ENCODE measurements at places on chromosomes 4 and X.

GRCh38 chr4:82358847-82359246, 14.9 kb downstream of the HNRNPD start:
- no peak for DNase-seq

DNA sequence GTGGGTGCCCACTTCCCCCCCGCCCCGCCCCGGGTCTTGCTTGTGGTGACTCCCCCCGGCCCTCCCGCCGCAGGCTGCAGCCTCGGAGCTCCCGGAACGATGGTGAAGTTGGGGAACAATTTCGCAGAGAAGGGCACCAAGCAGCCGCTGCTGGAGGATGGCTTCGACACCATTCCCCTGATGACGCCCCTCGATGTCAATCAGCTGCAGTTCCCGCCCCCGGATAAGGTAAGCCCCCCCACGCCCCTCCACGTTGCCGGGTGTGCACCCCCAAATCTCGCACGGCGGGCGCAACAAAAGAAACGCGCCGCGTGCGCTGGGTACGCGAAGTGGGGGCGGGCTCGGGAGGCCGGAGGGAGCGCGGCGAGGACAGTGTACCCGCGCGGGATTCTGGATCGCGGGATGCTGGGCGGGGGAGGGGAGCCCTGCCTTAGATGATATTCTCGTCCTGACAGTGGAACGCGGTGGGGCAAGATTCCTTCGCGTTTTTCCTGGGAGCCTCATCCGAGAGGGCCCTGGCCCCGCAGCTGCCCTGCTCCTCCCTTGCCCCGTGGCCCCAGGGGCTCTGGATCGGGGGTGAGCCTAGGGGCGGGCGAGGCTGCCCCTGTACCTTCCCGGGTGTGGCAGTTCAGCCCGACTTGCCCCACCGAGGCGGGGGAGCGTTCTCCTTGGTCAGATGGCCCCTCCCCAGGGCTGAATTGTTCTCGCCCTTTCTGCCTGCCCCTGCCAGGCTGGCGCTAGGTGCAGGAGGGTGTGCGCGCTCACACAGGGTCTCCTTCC, 819 bp downstream of the NSG1 start:
- no peak for DNase-seq

GRCh38 chr4:148868191-148868590, 426.0 kb upstream of the NR3C2 start:
- DNase-seq = no peak

DNA sequence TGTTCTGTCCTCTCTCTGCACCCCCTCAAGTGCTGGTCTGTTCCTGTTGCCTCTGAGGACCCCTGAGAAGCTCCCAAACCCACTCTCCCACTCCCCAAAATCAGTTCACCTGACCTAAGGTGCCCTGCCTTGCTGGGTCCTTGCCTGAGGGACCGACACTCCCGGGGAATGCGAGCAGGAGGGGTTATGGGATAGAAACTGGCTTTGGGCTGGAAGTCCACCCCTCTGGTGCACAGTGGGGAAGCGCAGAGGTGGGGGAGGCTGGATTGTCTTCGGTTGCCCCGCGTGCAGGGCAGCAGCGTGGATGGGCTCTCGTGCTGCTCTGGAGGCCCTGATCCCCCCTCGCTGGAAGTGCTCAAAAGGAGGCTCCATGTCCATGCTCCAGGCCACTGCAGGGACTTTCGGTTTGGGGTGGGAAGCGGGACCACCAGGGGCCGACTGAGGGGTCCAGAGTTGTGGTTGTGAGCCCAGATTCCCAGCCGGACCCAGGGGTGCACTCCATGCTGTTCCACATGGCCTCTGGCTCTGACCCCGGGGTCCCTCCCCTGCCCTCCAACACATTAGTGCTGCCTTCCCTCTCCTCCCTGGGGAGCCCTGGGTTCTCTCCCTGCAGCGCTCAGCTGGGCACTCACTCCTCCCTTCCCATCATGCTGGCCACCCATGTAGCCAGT, 7.6 kb downstream of the SORCS2 start:
- no peak for DNase-seq

- no peak for DNase-seq
These were observed 83.0 kb downstream of the MAMLD1 start for GRCh38 chrX:150446151-150446550.

DNA sequence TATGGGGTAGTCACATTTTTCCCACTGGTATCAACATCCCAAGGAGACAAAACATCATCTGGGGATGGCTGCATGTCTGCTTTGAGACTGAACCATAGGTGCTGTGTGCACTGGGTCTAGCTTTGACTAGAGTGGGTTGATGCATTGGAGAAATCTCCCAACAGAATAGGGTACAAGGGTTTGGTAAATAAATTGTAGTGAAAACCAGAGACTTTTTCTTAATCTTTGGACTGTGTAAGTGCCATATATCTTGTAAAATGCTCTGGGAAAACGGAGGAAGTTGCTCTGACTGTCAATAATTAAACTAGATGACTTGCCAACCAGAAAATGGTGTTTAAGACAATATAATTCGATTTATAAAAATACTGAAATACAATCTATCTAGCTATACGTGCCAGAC, 1064.0 kb upstream of the SLIT2 start:
- DNase-seq = no peak

DNA sequence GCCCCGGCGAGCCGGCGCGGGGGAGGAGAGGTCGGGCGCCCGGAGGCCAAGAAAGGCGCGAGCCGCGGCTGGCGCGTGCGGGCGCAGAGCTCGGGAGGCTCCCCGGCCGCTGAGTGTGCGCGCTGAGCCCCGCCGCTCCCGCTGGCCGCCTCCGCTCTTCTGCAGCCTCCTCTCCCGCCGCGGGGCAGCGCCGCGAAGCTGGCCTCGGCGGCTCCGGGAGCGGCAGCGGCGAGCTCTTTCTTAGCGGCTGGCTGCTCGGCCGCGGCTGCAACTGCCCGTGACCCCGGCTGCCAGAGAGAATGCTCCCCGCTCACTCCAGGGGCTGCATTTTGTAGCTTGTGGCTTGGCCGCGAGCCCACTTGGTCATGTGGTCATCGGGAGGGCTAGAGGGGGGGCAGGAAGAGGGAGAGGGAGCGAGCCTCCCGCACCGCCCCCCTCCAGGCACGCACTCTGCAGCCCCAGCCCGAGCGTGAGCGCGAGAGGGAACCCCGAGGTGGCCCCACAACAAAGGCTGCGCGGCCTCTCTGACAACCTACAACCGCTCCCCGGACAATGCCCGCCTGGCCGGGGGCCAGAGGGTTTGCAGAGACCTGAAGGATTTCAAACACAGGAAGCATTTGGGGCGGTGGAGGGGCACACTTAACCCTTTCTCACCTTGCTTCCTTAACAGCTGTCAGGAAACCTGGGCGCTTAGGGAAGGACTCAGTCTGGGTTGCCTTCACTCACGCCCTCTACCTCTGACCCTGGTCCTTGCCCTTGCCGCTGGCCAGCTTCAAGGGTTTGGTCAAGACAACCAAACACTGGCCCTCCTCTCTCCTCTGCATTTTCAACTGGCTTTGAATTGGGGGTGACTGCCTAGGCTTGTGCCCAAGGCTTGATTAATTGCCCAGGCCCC, at the start of gene APLN:
TSS of gene APLN (minus strand) at position 305 of the 895 bp plus-strand sequence. CDS start 326 bp downstream, outside the sequence.
- peak; percentile 34 for DNase-seq

- DNase-seq = no peak
These were observed 20.1 kb downstream of the SLITRK4 start for GRCh38 chrX:143615851-143616250.

- no peak for DNase-seq
These were observed 87.9 kb downstream of the WDFY3 start for GRCh38 chr4:84878546-84878945.

DNA sequence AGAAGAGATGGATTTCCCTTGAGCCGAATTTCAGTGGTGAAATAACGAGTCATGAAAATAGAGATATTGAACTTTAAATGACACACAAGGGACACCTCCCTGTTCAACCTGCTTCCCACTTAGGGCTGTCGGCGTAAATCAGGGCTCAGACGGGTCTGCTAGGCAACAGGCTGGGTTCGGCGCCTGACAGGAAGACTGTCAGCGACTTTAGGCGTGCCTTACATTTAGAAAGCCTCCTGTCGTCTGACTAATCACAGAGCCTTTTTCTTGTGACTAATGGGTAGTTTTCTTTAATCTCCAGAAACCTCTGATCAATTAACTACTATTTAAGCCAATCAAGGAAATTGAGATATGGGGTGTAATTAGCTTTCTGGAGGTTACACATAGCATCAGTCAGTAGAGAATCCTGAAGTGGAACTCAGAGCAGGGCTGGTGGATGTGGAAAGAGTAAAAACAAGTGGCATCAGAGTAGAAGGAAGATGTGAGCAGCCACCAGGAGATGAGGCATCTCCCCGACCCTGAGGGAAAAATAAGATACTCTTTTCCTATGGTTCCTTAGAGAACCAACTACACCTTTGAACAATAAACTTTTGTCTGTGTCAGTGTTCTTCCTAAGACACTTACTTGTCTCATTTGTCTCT, 86.2 kb upstream of the HS3ST1 start:
- DNase-seq = no peak

DNA sequence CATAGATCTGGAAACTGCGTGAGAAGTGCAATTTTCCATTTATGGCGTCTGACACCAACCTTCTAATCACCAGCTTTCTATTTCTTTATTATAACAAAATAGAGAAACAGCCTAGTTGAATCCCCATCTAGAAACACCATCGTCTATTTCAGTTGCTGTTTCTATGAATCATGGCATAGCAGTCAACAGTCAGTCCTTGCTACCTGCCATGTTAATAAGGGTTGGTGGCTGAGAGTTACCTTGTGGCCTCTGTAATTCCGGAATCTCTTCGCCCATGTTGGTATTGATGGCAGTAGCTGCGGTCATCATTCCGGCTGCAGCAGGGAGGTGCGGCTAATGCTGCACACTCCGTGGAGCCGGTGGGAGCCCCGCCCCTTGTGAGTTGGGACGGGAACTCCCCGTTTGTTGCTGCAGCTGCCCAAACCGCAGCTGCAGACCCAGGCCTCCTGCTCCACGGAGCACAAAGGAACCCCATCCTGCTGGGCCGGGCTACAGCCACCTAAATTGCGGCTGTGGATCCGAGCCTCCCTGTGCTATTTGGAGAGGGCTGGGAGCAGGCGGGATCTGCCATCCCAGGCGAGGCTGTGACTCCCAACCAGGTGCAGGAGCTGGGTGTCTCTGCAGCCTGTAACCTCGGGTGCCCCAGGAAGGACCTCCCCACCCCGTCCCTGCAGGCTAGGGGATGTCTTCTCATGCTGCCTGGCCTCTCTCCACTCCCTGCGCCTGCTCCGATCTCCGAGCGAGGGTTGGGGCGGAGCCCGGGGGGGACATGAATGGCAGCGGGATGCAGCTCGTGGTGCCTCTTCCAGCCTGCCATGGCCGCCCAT, 115.4 kb upstream of the STK26 start:
- DNase-seq = no peak

GRCh38 chr4:80538276-80538926, 202.9 kb downstream of the CFAP299 start:
- DNase-seq = peak; percentile 53

- no peak for DNase-seq
These were observed 63.5 kb downstream of the DCLK2 start for GRCh38 chr4:150141756-150142155.

- DNase-seq = no peak
These were observed 6.2 kb downstream of the CD99 start for GRCh38 chrX:2697306-2697705.

- no peak for DNase-seq
These were observed 29.2 kb downstream of the NSG1 start for GRCh38 chr4:4415806-4416805.

- DNase-seq = no peak
These were observed 10.0 kb downstream of the CLCN4 start for GRCh38 chrX:10166731-10167151.

- DNase-seq = no peak
These were observed 5.9 kb downstream of the ADD1 start for GRCh38 chr4:2849267-2850152.

Measured in fibroblast of mammary gland (primary cell).